ENCODE measurements at places on chromosomes 12 and 14.

- DNase-seq = no peak
Observed at GRCh38 chr12:93048656-93049055, 119.6 kb upstream of the EEA1 start.

GRCh38 chr12:30928356-30929244 is 2.1 kb downstream of the TSPAN11 start:
- no peak for DNase-seq

DNA sequence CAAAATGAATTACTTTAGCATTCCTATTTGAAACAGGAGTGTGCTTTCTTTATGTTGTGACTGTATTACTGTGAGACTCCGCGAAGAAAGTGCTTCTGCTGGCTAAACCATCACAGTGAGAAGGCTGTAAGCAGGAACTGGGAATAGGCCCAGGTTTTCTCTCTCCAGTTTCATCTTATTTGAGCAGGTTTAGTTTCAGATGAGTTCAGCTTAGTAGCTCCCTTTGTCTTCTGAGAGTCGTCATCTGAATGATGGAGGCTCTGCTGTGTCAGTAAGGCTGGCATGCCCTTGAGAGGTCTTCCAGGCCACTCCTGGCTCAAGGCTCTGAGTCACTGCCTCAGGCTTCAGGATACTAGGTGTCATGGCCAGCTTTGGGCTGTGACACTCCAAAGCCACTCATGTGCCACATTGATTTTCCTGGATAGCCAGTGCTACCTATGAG is 205.6 kb upstream of the RGS6 start:
- DNase-seq = peak; percentile 19

DNA sequence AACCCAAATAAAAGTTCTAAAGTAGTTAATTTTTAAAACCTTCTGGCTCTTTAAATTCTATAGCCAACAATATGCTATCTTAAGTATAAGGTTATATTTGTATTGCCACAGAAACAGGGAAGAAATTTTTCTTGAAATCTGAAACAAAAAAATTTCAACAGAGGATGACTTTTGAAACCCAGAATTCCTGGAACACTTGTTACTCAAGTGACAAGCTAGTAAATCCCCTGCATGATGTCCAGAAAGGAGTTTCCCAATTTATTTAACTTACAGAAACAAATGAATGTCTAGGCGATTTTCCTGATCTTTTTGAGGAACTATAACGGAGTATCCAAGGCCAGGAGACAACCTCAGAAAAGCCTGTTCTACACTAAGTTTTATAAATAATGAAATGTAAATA is 69.6 kb downstream of the SLC41A2 start:
- no peak for DNase-seq

GRCh38 chr12:47449797-47450196 is 256.0 kb downstream of the RPAP3 start:
- no peak for DNase-seq

- DNase-seq = no peak
Observed at GRCh38 chr12:92553389-92553788, 149.4 kb upstream of the PLEKHG7 start.

- DNase-seq = no peak
Observed at GRCh38 chr12:126663304-126664094, 1598.3 kb downstream of the AACS start.

GRCh38 chr14:71960494-71961353 is 28.5 kb downstream of the RGS6 start:
- DNase-seq = no peak

DNA sequence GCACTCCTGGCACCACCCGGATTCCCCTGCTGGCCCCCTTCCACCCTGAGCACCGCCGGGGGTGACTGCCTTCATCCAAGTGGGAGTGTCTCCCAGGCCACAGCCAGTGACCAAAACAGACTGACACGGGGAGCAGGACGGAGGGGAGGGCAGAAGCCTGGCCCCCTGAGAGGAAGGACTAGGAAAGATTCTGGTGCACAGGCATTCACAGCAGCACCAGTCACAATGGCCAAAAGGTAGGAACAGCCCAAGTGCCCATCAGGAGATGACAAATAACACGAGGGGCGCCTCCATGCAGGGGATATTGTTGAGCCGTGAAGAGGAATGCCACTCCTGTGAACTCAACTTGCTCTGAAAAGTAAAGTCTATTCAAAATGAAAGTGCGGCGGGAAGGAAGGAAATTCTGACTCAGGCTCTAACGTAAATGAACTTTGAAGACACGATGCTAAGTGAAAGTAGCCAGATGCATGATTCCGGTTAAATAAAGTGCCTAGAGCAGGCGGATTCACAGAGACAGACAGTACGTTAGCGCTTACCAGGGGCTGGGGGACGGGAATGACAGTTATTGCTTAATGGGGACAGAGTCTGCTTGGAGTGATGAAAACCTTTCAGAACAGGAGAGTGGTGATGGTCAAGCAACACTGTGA is 146.1 kb upstream of the NCOR2 start:
- no peak for DNase-seq

- no peak for DNase-seq
Observed at GRCh38 chr12:71999795-72000194, 61.1 kb downstream of the TPH2 start.

DNA sequence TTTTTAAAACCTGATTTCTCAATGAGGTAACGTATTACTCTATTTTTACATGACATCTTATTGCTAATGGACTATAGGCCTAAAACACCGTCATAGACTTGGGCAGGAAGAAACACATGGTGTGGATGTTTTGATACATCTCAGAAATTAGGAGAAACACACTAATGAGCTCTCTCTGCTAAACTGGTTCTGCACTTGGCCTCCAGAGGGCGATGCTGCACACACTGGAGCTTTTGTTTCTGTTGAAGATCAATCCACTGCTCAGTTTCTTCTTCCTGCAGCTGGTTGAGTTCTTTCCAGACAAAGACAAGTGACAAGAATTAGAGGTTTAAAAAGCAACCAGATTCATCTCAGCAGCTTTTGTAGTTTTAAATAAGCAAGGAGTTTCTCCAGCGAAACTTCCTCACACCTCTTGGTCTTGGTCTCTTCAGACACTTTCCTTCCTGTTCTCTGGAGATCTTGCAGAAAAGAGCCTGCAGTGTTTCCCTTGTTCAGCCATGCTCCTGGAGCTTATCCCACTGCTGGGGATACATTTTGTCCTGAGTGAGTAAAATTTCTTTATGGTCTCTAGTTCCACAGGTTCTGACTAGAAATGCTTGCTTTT is 178.5 kb upstream of the OR4E1 start:
- no peak for DNase-seq

DNA sequence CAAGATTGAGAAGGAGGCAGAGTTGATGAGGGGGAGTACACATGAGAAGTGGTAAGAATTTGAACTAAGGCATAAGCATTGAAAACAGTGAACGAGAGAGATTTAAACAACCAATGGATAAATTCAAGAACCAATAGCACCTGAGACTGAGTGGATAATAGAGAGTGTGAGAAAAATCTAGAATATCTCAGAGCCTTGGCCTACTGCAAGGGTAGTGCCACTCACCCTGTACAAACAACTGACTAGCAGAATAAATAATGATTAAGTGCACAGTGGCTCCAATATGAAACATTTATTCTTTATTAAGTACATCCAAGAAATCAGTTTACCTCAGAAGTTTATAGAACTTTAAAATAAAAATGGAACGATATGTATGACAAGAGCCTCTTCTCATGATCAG is 54.4 kb downstream of the CAPS2 start:
- DNase-seq = no peak

DNA sequence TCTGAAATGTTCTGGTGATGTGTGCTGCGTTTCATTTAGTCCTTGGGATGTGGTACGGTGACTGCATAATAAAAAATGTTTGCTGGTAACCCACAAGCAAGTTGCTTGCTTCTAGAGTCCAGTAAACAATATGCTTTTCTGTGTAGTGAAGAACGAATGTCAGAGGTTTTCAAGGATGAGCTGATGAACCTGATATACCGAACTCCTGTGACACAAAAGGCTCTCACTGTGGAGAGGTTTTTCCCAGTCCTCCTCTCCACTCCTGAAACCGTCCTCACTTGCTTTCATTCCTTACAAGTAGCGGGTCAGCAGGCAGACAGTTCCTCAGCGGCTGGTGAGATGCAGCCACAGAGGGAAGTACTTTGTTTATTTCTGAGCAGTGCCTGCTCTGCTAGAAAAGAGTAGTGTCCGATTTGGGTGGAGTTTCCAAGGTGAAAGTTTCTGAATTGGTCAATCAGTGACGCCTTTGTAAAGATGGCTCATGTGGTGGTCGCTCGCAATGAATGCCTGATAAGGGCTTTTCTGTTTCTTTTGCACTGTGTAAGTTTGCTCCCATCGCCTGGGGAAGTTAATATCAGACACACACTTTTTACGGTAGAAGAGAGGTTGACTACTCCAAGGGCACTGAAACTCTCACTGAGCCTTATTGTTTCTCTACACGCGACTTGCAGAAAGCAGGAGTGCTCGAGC is 3.0 kb downstream of the ETV6 start:
- peak; percentile 65 for DNase-seq

- DNase-seq = no peak
Observed at GRCh38 chr14:94659901-94660300, 47.7 kb downstream of the SERPINA3 start.

GRCh38 chr14:24566318-24566717 is 9.7 kb downstream of the CTSG start:
- DNase-seq = no peak

GRCh38 chr12:16019136-16019535 is 108.0 kb downstream of the DERA start:
- no peak for DNase-seq

- DNase-seq = no peak
Observed at GRCh38 chr12:113108308-113108707, 27.3 kb downstream of the RASAL1 start.

DNA sequence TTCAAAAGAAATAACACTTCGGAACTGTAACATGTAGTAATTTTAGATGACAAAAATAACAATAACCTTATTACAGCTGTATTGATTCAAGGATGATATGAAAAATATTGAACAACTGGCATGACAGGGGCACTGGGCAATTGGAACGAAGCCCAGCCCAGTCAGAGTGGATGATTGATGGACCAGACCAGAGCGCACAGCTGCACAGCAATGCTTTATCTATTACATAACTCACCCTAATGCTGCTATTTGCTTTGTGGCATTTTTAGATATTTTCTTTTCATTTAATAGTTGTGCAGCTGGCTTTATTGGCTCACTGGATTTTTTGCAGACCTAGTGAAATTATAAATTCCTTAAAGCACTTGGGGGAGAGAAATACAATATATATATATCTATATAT is 26.9 kb upstream of the FERMT2 start:
- no peak for DNase-seq

DNA sequence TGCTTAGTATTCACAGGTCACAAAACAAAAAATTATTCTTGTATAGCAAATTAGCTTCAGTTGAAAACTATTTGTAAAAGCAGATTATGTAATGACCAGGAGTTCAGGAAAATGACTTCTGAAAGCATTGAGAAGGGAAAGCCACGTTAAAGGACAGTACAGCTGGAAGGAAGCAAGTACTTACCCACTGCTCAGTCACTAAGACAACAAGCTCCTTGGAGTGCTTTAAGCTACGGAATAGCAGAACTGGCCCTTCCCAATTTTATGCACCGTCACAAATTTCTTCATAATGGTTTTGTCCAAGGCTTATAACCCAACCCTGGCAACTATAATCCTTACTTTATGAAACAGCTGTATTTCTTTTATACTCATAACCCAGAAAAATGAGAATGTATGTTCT is 13.0 kb upstream of the SNAPC1 start:
- DNase-seq = no peak

GRCh38 chr12:19922717-19923116 is 445.6 kb upstream of the PDE3A start:
- no peak for DNase-seq

All from AG08395 (cell line).